ENCODE measurements at places on chromosomes 7 and 10. TPM values are rescaled to one million over a fixed set of nuclear protein-coding genes. Genes with fewer than 3 reads are reported as not detected.

TECPR1 gene
- 68.4 TPM for total RNA-seq

CFAP43 gene
- total RNA-seq: 3.2 TPM

DHX32 gene
- 21.7 TPM for total RNA-seq

LRRC18 gene
- total RNA-seq: not detected

TMEM213 gene
- not detected for total RNA-seq

Data from dorsolateral prefrontal cortex (tissue), 122 donors.